Fibroblast of skin of back (primary cell): ENCODE measurements at places on chromosomes 4 and X.

DNA sequence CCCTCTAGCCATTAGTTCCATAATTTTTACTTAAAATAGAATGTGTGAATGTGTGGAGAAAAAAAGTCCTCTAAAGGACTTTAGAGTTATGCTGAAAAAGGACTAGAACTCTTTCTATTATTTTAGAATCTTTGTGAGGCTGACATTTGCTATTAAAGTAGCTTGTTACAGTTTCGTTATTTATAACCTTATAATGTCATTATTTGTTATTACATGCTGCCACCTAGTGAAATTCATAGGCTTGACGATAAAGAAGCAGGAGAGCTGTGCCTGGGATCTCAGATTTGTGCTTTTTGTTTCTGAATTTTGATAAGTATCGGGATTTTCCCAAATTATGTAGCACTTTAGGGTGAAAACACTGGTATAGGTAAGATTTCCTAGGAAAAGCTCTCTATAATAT lies 38.5 kb upstream of the TAPT1 start:
- DNase-seq: peak; percentile 51

DNA sequence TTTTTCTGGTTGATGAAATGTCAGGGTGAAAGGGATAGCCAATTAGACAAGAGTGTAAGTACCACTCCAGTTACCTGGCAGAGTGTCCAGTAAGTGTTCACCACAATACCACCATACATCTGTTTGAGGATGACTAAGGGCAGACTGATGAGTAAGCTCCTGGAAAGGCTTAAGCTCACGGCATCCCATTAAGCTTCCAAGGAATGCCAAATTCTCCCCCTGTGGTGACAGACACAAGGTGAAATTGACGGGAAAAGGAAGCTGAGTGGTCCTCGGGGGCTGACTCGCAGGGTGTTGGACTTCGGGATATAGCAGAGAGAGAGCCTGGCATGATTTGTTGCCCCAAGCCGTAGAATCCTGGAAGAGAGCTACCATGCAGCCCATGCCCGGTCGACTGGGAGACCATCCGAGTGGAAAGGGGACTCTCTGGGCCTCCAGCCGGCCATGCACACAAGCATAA lies 7.6 kb upstream of the BST1 start:
- peak; percentile 98 for DNase-seq

- peak; percentile 34 for DNase-seq
These were observed 1.7 kb downstream of the PPP2R2C start for GRCh38 chr4:6470502-6471306.

GRCh38 chr4:6044805-6045204 lies 26.6 kb upstream of the C4orf50 start:
- DNase-seq: no peak

DNA sequence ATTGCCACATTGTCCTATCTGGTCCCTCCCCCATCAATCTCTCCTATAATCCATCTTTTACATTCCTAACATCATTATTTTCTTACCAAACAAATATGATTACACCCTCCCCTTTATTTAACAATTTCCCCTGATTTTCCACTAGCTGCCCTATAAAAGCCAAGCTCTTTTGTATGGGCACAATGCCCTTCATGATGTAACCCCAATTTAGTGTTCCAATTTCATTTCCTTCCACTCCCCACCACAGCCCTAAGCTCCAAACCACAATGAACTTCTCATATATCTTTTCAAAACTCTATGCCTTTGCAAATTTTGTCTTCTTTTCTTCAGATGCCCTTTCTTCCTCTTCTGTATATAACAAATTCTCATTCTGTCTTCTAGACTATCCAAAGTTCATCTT lies 39.5 kb upstream of the PTPN13 start:
- no peak for DNase-seq

DNA sequence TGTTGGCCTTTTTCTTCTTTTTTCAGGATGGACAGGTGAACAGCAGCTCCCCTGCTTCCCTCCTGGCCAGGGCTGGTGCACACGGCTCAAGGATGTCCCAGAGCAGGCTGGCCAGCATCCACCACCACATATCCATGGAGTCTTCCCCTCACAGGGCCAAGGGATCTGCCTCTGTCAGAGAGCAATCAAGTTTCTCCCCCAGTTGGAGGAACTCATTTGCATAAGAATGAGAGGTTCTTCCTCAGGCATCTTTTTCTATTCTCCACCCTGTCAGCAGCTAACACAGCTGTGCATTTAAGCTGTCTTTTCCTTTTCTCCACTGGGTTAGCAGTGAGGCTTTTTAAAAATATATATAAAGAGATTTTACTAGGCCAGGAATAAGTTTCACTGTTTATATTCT lies 143.8 kb downstream of the ANAPC10 start:
- DNase-seq: no peak

DNA sequence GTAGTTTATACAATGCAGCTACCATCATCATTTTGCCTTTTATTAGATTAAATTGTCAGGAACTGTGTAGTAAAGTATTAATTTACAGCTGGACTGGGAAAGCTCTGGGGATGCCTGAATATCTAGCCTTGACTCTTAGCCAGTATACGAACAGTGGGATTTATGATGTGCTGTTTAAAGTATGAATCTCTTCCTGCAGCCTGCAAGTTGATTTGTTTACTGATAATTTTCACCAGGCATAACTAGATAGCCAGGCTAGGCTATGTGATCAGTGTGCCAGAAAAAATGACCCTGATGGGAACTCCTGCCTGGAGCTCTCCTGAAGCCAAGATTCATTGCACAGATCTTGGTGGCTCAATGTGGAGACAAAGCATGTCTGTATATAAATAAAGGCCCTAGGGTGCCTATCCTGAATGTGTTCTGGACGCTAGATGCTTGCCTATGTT lies 119.2 kb downstream of the SCLT1 start:
- DNase-seq: no peak

DNA sequence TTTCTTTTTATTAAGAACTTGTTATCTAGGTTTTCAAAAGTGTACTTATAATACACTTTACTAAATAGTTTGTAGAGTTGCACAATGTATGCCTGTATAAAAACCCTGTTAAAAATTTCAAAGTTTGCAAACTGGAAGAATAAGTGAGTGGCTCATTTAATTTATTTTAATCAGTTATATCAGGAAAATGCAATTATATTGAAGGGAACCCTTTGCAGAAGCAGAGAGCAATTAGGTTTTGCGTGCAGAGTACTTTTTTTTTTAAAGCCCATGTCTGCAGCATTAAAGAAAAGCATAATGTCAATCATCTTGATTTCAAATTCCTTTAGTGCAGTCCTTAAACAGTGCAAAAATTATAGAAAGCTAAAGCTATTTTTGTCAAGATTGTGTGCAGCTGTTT lies 271.3 kb upstream of the LDB2 start:
- no peak for DNase-seq

- DNase-seq: no peak
These were observed 1.5 kb downstream of the FRMPD3 start for GRCh38 chrX:107450823-107451509.

GRCh38 chr4:93722446-93722845 lies 106.1 kb upstream of the ATOH1 start:
- no peak for DNase-seq

GRCh38 chr4:47686294-47686872 lies 151.5 kb downstream of the CORIN start:
- DNase-seq: peak; percentile 35

- DNase-seq: peak; percentile 24
These were observed 7.0 kb downstream of the TNIP3 start for GRCh38 chr4:121156822-121157769.

GRCh38 chr4:121562811-121563210 lies 134.0 kb downstream of the ANXA5 start:
- DNase-seq: no peak

GRCh38 chrX:140949233-140949632 lies 53.2 kb upstream of the SPANXB1 start:
- no peak for DNase-seq

GRCh38 chr4:37742149-37742548 lies 56.0 kb upstream of the RELL1 start:
- DNase-seq: peak; percentile 46

DNA sequence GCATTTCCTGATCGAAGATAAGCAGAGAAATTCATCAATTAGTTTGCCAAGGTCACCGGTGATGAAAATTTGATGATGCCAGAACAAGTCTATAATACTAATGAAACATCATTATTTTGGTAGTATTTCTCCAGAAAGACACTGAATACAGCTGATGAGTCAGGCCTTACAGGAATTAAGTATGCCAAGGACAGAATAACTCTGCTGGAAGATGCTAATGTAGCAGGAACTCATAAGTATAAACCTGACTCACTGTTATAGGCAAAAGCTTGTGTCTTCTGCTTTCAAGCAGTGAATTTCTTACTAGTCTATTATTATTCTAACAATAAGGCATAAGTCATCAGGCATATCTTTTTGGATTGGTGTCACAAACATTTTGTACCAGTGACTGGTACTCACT lies 1825.1 kb upstream of the IGFBP7 start:
- peak; percentile 2 for DNase-seq

DNA sequence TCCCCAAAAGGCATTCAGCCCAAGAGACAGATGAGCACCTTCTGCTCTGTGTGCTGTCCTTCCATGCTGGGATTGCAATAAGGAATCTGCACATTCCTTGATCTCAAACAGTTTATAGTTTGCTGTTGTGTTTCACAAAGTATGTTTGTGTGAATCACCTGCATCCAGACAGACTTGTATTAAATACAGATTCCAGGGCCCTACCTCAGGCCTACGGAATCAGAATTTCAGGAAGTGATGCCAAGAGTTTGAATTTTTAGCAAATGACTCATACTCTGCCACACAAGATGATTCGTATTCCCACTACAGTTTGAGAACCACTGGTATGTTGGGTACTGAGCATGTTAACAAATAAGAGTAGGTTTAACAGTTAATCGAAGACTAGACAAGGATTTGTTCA lies 7.0 kb downstream of the VAMP7 start:
- DNase-seq: peak; percentile 83

DNA sequence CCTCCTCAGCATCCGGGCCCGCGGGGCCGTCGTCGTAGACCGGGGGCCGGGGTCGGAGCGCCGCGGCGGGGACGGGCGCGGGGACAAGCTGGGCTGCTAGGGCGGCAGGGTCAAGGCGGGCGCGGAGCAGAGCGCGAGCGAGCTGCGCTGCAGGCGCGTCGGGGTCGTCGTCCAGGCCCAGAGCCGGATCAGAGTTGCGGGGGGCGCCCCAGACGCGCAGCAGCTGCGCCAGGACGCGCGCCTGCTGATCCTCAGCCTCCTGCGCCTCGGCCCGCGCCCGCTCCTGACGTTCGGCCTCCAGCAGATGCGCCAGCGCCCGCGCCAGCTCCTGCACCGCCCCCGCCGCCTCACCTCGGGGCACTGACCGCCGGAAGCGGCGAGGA lies 3.5 kb downstream of the PCSK1N start:
- DNase-seq: no peak

DNA sequence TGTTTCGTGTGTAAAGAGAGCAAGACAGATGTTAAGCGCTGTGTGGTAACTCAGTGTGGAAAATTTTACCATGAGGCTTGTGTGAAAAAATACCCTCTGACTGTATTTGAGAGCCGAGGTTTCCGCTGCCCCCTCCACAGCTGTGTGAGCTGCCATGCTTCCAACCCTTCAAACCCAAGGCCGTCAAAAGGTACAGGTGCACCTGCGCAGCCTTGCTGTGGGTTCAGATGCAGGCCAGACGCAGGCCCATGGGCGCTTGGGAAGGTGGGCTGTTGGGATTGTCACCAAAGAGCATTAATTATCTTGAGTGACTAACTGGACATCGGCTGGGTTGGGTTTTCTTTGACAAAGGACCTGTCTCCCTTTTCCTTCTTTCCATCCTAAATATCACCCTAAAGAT lies 55.4 kb downstream of the NELFA start:
- no peak for DNase-seq

DNA sequence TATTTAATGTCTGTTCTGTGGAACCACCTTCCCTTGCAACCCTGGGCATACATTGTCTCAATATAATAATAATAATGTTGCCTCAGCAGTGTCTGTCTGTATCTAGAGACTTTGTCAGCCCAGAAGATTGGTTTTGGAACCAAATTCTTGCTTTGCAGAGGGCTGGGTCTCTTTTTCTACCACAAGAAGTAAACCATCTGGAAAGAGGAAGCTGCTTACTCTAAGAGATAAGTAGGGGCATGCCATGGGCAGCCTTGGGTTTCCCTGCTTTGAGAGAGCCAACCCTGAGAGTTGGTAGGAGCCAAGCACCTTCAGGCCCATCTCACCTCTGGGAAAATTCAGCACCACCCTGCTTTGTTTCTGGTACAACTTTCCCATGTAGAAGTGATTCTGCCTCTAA lies 27.0 kb downstream of the TMEM31 start:
- no peak for DNase-seq

- no peak for DNase-seq
These were observed 233.3 kb downstream of the AR start for GRCh38 chrX:67777148-67777547.

GRCh38 chr4:102599455-102599854 lies 98.3 kb downstream of the NFKB1 start:
- no peak for DNase-seq

DNA sequence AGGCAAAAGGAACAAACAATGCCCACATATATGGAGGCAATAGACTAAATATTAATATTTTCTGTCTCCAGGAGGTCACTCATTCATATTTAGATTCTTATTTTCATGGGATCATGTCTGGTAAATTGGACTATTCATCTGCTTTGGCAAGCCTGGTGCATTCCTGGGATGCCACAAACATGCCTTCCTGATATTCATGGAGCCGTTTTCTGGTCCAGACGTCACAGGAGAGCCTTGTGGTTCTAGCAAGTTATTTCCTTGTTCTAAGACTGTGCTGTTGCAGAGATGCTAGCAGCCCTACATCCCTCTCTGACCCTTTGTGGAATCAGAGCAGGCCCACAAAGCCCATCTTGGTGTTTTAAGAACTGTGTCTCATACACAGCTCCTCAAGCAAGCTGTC lies 16.1 kb upstream of the EXOSC9 start:
- DNase-seq: peak; percentile 99

DNA sequence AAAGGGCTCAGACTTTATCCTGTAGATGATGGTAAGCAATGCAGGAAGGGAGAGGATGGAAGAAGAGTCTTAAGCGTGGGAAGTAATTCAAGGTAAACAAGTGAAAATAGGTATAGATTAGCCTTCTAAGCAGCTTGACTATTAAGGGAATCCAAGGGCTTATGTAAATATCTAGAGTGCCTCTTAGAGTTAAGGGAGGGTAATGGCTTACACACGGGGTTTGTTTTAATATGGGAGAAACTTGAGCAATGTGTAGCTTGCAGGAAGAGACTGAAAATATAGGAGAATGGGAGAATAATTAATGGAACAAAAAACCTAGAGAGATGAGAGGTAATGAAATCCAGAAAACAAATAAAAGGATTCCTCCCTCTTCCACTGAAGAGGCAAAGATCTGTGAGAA lies 12.8 kb upstream of the SAP30 start:
- no peak for DNase-seq

- peak; percentile 55 for DNase-seq
These were observed 5.0 kb upstream of the DDX60L start for GRCh38 chr4:168485156-168485910.

DNA sequence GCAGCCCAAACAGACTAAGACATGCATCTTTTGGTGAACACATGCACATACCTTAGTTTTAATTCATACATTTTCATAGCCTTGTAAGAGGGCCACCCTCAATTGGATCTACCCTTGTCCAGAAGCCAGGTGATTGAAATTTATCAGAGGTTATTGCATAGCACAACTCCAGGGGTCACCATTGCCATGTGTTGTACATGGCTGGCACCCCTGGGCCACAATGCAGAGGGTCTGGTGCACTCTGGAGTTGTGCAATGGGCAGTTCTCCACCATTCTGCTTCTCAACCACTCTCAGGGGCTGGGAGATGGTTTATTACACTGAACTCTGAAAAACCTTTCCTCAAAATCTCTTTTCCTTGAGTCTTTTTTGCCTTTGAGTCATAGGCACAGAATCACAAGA lies 184.4 kb upstream of the CXorf66 start:
- DNase-seq: no peak

GRCh38 chrX:149531599-149531998 lies 9.2 kb upstream of the EOLA1 start:
- DNase-seq: no peak

- DNase-seq: no peak
These were observed 53.9 kb upstream of the ZNF157 start for GRCh38 chrX:47316276-47317025.
